ENCODE measurements at places on chromosomes 16 and 17.
A peak's percentile ranks its signal among the peaks of the same experiment; 100 is the strongest.

DNA sequence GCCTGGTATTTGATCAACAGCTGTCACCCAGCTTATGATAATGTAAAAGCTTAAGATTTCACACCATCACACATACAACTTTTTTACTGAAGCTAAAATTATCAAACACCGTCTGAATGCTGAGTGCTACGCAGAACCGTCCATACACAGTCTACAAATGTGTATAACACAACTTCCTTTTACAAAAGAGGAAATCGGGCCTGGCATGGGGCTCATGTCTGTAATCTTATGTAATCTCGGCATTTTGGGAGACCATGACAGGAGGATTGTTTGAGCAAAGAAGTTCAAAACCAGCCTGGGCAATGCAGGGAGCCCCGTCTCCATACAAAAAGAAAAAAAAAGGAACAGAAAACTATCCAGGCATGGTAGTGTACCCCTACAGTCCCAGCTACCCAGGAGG lies 19.6 kb upstream of the QRICH2 start:
- DNase-seq: no peak

- no peak for DNase-seq
These were observed 9.9 kb downstream of the METTL22 start for GRCh38 chr16:8631373-8631772.

DNA sequence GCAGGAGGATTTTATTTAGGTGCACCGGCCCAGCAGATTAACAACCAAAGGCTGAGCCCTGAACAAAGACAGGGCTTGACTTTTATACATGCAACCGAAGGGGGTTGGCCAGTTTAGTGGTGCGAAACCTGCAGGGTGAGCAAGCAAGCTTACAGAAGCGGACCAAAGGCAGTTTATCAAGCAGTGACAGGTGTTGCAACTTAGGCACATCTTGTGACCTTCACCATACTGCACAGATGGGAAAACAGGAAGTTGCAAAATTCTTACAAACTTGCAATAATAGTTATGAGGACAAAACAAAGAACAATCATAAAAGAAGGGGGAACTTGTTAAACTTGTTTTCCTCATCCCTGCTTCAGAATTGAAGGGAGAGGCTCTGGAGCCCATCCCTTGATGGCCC lies 1265.1 kb downstream of the CDH8 start:
- no peak for DNase-seq

DNA sequence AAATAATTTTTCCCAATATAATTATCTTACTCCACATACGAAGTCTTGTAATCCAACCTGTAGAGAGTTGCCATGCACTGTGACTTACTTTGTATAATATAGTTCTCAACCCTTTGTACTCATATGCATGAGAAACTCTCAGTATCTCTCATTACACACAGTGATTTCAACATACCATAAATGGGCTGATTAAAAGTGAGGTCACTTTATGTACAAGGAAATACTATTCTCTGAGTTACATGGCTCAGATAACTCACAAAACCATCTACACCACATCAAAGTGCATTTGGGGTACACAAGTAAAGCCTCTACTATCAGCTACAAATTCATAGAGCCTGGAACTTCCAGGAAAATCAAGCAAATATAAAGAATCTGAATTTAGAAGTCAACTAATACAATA lies 27.9 kb downstream of the SLFN12 start:
- DNase-seq: no peak

GRCh38 chr16:84785843-84786581 lies 33.8 kb upstream of the CRISPLD2 start:
- peak; percentile 40 for DNase-seq

GRCh38 chr17:38616361-38616760 lies 10.6 kb upstream of the SRCIN1 start:
- no peak for DNase-seq

DNA sequence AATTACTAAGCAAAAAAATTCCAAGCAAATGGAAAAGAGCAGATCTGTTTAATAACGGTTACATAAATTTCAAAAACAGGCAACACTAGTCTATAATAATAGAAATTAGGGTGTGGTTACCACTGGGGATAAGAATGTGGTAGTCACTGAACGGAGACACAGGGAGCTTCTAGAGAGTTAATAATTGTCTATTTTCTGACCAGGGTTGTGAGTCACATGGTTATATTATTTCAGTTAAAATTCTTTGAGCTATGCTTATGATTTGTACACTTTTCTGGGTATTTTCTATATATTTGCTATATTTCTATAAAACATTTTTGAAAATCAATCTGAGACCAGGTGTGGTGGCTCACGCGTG lies 433.9 kb upstream of the MAF start:
- no peak for DNase-seq

DNA sequence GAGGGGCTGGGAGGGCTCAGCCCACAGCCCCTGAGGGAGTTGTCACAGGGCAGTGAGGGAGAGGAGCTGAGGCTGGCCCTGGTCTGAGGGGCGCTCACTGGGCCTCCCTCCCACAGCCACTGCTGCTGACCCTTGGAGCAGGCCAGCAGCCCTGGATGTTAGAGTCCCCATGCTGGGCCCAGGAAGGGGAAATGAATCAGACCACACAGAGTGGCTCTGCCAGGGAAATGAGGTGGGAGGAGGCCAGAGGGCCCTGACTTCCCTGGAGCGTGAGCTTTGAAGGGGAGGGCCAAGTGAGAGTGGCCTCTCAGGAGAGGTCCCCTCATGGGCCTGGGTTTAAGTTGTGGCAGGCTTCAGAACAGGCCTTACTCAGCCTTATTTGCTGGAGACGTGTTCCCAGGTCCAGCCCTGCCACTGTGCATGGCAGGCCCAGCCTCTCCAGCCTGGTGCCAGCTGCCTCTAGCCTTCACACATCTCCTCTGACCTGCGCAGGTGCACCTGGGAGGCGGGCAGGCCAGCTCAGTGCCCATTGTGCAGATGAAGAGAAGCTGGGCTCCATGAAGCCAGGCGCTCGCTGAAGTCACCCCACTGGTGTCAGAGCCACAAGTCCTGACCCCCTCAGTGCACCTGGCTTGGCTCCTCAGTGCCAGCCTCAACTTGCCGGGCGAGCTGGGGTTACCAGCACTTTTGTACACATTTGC lies 15.4 kb downstream of the GPT2 start:
- DNase-seq: peak; percentile 8

DNA sequence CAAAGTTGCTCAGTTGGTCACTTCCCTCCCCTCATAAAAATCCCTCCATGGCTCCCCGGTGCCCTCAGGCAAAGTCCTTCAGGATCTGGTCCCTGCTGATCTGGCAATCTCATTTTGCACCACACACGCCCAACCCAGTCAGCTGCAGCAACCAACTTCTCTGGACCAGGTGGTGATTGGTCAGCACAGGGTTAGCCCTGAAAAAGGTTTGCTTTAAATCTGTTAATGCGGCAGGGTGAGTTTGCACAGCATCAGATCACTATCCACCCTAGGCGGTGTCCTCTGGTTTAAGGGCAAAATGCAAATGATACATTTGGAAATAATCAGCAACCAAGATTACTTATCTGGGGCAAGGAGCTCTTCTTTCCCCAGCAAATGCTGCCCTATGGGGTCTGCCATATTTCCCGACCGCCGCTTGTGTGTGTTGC lies 42.9 kb upstream of the TNRC6C start:
- no peak for DNase-seq

DNA sequence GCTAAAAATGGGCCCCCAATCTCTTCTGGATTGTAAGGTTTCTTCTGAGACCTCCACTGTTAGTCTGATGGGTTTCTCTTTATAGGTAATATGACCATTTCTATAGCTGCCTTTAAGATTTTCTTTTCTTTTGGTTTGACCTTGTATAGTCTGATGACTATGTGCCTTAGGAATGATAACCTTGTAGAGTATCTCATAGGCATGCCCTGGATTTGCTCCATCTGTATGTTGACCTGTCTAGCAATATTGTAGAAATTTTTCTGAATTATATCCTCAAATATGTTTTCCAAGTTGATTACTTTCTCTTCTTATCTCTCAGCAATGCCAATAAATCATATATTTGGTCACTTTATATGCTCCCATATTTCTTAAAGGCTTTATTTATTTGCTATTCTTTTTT lies 1403.8 kb upstream of the GOT2 start:
- no peak for DNase-seq

DNA sequence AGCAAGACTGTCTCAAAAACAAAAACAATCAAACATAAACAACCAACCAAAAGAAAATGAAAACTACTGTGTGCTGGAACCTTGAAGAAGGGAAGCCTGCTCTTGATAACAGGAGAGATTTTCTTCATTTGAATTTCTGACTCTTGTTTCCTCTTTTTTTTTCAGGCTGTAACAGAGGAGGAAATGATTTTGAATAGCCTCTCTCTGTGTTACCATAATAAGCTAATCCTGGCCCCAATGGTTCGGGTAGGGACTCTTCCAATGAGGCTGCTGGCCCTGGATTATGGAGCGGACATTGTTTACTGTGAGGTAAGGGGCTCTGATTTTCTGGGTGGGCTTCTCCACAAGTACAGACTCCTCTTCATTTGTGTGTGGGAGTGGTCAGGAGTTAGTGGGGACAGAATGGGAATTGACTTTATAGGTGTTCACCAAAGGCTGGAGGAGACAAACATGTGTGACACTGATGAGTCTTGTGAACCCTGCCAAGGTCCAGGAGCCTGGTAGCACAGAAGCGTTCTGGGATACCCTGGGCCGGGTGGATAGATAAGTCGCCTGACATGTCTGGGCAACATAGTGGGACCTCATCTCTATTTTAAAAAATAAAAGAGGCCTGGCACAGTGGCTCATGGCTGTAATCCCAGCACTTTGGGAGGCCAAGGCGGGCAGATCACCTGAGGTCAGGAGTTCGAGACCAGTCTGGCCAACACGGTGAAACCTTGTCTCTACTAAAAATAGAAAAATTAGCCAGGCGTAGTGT lies 14.9 kb downstream of the DUS2 start:
- no peak for DNase-seq

- no peak for DNase-seq
These were observed 33.8 kb downstream of the ZCCHC14 start for GRCh38 chr16:87459027-87459426.

- DNase-seq: no peak
These were observed 33.6 kb downstream of the MEOX1 start for GRCh38 chr17:43628089-43628650.

Measured in dermis blood vessel endothelial cell (primary cell).